ENCODE measurements at places on chromosomes 6 and 20.

DNA sequence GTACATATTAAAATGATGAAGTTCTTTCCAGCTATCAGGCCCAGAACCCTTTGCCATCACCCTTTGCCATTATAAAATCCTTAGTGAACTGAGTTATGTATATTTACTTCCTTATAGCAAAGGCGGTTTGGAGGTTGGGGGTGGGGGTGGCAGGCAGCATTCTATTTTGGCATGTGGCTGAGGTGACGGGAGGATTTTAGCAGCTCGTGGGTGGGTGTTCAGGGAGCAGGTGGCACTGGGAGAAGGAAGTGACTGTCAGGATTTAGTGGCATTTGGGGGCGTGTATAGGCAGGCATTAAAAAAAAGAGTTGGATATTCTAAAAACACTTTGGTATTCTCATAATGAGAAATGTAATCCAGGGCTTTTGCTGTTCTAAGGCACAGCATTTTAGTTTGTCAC, 150.7 kb downstream of the RIMS1 start:
- no peak for DNase-seq

GRCh38 chr20:3660262-3661059, 2.7 kb downstream of the GFRA4 start:
- DNase-seq = no peak

DNA sequence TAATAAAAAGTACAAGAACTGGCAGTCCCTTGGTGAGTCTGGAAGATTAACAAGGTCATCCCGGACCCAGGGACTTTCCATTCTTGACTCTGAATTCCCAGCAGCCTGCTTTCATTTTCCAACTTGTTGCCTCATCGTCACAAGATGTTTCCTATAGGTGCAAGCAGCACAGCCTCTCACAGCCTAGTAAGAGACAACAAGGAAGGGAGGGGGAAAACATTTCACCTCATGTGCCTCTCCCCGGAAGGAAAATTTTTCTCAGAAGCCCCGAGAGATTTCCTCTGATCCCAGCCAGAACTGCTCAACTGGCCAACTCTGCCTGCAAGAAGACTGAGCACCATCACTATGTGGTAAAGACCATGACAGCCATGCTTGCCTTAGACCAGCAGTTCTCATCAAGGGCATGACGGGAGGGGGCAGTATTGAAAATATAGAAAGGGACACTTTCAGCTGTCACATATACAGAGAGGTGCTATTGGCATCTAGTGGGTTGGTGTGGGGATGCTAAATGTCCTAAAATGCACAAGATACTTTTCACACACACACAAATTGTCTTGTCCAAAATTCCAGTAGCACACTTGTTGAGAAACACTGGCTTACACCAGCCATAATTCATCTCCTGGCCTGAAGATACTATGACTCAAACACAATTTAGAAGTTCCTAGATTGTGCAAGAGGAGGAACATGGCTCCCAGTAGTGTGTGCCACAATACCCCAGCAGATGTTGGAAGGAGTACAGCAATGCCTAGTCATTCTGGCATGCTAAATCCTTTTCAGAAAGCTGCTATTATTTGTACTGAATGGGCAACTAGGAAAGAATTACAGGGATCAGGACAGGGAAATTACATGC, 10.8 kb upstream of the WTAP start:
- DNase-seq = no peak

DNA sequence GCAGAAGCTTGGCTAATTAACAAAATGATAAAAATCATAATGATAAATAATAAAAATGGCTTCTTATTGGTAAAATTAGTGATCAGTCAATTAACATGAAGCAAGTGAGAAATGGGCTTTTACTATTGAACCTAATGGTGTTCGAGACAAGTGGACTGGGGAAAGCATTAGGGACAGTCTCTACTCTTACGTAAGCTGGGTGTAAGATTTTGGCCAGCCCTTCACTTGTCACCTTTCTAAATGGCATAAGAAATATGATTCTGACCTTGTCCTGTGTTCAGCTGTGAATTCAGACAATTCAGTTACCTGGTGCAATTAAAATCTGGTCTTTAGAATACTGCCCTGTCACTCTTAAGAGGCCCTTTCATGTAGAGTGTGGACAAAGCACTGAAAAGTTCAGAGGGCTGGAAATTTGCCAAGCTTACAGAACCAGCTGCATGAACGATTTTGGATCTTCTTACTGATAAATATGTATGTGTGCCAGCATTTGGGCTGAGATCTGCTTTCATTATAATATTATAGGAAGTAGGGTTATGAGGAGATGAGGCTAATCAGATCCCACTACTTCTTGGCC, 115.9 kb downstream of the QRSL1 start:
- no peak for DNase-seq
